Left renal pelvis (tissue), 4 donors: ENCODE measurements at places on chromosomes 13 and 19. TPM values are rescaled to one million over a fixed set of nuclear protein-coding genes. Genes with fewer than 3 reads are reported as not detected.

DNA sequence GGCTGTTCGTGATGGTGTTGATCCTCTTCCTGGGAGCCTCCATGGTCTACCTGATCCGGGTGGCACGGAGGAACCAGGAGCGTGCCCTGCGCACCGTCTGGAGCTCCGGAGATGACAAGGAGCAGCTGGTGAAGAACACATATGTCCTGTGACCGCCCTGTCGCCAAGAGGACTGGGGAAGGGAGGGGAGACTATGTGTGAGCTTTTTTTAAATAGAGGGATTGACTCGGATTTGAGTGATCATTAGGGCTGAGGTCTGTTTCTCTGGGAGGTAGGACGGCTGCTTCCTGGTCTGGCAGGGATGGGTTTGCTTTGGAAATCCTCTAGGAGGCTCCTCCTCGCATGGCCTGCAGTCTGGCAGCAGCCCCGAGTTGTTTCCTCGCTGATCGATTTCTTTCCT lies 12.2 kb upstream of the C19orf33 start:
- DNase-seq = no peak

- no peak for DNase-seq
Measured at GRCh38 chr13:21925720-21926119, 254.8 kb downstream of the FGF9 start.

DNA sequence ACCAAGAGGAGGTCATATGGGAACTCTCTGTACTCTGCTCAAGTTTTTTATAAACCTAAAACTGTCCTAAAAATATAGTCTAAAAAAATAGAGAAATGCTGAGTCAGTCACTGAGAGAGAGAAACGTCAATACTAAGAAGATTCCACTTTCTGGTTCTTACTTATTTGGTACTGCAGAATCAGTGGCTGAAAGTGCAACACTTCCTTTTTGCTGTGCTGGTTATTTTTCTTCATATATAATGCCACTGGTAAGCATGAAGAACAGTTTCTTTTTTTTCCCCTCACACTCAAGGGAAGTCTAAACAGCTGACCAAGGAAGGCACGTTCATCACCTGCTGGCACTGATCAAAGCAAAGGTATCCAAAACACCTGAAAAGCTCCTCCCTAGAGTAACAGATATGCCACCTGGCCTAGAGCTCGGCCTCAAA lies 44.3 kb upstream of the N4BP2L1 start:
- DNase-seq = no peak

- no peak for DNase-seq
Measured at GRCh38 chr13:110421696-110422385, 114.8 kb downstream of the COL4A2 start.

DNA sequence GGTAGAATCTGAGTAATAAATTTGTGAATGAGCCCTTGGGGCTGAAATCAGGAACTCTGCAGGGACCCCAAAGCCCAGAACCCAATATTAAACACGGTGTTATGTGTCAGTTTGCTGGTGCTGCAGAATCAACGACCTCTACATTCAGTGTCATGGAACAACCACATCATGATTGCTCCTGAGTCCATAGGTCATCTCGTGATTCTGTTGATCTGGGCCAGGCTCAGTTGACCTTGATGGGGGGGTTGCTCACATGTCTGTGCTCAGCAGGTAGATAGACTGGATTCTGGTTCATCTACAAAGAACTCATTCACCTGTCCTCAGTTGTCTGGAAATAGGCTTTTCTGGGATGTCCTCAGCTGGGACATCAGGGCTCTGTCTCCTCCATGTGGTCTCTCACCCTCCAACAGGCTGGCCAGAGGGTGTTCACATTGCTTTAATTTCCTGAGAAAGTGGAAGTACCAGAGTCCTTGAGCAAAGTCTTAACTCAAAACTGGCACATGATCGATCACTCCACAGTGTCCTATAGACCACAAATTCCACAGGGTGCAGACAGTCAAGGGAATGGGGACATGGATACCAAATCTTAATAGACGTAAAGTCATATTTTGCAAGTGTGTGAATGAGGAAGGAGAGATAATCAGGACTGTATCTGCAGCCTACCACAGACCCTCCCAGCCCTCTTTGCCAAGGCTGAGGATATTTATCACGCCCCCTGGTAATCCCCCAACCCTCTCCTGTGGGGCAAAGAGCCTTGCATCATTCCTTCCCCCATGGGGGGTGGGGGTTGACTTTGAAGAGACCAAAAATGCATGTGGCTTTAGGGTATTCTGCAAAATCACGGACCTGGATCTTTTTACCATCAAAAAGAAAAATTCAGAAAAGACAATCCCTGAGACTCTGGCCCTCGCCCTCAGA lies 39.3 kb upstream of the IGFL1 start:
- no peak for DNase-seq

GRCh38 chr19:45623984-45624383 lies 15.2 kb downstream of the EML2 start:
- no peak for DNase-seq

GRCh38 chr13:35531526-35531925 lies 55.0 kb upstream of the MAB21L1 start:
- no peak for DNase-seq

DNA sequence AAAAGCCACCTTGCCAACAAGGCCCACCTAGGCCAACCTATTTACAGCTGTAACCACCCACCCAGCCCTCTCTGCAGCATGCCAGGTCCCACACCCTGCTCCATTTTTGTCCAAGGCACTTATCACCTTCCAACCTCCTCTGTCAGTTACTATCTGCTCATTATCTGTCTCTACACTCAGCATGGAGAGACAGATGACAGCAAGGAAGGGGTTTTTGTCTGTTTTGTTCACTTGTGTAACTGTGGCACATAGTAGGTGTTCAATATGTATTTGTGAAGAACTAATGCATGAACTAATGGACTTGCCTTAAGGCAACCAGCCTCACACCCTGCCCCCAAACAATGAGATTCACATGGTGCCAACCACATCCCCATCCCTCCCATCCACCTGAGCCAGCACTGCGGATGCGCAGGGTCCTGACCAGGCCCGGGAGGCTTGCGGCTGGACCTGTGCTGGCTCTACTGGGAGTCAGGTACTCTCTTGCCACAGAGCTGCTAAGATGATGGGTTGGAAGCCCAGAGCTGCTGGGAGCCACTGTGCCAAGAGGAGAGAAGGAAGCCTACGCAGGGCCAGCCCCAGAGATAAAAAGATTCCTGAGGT lies 17.3 kb downstream of the DEDD2 start:
- DNase-seq = no peak

- DNase-seq = no peak
Measured at GRCh38 chr13:60837806-60838205, 440.8 kb downstream of the TDRD3 start.

- DNase-seq = no peak
Measured at GRCh38 chr13:51524829-51525566, 59.3 kb upstream of the WDFY2 start.

GRCh38 chr19:35206379-35206778 lies 22.2 kb downstream of the FAM187B start:
- no peak for DNase-seq

- DNase-seq = no peak
Measured at GRCh38 chr13:38950987-38951386, 39.6 kb downstream of the STOML3 start.

DNA sequence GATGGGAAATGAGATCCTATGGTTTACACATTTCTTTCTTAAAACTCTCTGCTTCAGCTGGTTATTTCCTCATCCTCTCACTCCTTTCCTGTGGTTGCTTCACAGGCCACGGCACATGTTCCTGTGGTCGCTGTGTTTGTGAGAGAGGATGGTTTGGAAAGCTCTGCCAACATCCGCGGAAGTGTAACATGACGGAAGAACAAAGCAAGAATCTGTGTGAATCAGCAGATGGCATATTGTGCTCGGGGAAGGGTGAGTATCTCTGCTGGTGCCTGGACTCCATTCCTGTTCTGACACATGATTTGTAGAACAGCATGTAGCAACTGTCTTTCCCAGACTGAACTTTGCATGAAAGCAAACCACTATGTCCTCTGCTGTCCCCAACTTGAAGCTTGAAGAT lies 254.2 kb downstream of the ITGBL1 start:
- no peak for DNase-seq

DNA sequence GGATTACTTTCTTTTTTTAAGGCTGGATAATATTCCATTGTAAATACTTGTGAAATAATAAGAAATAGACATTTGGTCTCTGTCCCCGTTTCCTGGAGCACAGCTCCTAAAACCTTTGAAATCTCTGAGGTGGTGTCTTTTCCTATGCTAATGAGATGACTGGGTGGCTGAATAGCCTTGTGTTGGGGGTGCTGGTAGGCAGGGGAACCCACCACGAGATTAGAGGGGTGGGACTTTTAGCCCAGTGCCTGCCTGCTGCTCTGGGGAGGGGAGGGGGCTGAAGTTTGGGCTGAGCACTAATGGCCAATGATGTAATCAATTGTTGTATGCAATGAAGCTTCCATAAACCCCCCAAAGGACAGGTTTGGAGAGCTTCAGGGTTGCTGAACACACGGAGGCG lies 175.7 kb downstream of the FGF9 start:
- no peak for DNase-seq

GRCh38 chr13:39760521-39760920 lies 105.1 kb downstream of the COG6 start:
- no peak for DNase-seq

GRCh38 chr13:110398564-110399507 lies 91.8 kb downstream of the COL4A2 start:
- no peak for DNase-seq

DNA sequence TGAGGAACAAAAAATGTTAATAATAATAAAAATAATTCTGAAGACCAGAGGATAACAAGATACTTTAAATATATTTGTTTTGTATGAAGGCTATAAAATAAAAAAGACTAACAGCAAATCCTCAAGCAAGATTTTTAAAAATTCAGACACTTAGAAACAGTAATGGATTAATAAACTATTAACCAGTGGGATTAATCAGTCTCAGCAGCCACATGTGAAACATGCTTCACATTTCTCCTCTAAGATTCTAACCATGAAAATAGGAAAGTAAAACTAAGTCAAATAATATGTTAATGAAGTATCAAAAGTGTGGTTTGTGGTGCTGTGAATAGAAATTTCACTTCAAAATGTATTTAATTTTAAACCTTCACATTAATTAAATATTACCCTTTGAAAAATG lies 57.4 kb downstream of the KCNRG start:
- no peak for DNase-seq

DNA sequence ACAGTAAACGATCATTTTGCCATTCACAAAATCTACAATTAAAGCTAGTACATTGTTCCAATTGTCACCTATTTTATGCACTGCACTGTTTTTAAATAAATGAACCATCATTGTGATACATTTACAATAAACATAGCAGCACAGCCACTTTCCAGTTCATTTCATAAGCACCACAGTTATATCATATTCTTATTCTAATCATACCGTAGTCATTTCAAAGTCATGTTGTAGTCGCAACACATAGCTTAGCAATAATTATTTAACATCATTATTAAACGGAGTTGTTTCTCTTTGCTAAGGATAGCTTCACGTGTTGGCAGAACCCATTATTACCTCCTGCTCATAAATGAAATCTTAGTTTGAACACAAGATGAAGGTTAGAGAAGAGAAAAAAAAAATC lies 2.2 kb upstream of the PCDH9 start:
- no peak for DNase-seq

GRCh38 chr19:47027586-47028088 lies 8.0 kb downstream of the NPAS1 start:
- no peak for DNase-seq

DNA sequence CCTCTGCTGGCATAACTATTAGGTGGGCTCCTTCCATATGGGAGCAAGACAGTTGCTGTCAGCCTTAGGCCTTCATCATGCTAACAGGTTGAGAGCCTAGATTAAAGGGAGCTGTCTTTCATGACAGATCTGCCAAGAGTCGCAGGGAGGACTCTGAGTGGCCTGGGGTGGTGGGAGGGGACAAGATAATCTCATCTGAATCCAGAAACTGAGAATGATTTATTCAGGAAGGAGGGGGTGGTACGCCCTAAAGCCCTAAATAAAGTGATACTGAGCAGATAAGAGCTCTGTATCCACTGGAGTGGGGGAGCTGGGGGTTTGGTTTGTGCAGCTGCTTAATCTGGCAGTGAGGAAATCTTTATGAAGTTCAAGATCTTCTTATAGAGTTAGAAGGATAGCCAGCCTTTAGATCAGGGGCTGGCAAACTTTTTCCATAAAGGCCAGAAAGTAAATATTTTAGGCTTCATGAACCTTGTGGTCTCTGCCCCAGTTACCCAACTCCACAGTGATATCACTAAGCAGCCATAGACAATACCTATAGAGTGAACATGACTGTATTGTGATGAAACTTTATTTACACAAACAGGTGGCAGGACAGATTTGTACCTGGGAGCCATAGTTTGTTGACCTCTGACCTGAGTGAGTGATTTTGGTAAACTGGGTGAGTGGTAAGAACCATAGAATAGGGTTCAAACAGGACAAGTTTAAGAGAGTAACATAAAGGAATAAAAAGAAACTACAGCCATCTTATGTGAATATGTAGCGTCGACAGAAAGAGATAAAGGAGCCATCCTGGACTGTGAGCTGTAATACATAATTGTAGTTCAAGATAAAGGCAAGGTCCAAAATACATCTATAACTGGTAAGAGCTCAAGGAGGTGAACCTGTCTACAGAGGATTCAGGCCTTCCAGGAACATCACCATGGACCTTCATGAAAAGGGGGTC lies 9.8 kb upstream of the STK24 start:
- no peak for DNase-seq

NCR1 gene
- polyA plus RNA-seq = 0.26 TPM

HSD11B1L gene
- polyA plus RNA-seq = 8.7 TPM

NDUFS7 gene
- polyA plus RNA-seq = 90.9 TPM

TMC4 gene
- polyA plus RNA-seq = 35.4 TPM

ACTMAP gene
- 17.8 TPM for polyA plus RNA-seq

ZNF763 gene
- polyA plus RNA-seq = 8.0 TPM
